C1 segment of cervical spinal cord (tissue), 14 donors: ENCODE measurements at places on chromosomes 7 and 10.

- no peak for DNase-seq
Observed at GRCh38 chr7:128410451-128410753, 620 bp upstream of the IMPDH1 start.

DNA sequence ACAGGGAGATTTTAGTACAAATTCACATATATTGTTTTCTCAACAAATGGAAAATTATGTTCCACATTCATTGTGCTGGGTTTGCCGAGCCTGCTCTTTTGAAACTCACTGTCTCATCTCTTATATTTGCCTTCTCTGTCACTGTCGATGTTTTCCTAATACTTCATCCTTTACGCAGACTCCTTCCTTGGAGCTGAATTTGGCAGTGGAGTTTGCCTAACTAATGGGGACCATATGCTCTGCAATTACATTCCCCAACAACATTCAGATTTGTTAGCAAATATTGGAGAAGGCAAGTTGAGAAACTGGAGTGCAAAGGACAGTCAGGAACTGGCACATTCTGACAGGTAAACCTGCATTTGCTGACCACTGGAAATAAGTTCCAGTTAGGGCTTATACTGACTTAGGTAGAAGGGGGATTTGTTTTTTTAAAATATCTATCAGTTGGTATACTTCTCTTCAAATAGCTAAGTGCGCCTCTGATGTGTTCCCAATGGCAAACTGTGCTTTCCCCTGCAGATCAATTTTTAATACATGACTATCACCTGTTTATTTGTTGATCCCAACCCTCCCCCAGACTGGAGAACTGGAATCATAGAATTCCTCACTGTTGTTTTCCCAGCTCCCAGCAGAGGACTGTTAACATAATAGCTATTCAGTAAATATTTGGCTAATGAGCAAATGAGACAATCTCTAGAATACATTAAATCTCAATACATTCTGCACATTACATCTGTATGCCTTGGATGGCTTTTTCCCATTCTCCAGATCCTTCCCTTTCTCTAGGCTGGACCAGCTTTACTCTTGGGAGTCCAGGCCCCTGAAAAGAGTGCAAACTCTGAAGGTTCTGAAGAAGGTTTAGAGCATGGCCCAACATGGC is 769.3 kb downstream of the KCNMA1 start:
- DNase-seq: no peak

- DNase-seq: no peak
Observed at GRCh38 chr7:151432658-151433521, 7.1 kb downstream of the CRYGN start.

DNA sequence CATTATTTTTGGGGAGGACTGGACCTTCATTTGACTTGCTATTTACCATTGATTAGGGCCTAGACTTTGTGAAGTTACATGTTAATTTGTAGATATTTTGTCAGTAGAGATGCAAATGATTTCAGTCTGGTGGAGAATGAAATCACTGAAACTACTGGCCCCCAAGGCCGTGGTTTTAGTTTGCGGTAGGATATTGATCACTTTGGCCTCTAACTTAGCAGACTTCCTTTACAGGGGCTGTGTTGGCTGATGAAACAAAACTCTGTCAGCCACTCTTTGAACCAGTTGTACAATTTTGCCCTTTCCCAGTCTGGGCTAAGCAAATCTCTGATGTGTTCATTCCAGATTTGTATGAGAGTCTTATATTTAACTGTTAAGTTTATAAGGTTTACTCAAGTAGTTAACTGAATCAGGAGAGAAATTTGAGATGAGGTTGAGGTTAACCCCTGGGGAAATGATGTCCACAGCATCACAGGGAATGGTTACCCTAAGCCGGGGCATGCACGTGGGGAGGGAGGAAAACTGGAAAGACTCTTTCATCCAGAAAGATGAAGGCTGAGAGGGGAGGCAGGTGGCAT is 105.7 kb upstream of the INSIG1 start:
- no peak for DNase-seq

DNA sequence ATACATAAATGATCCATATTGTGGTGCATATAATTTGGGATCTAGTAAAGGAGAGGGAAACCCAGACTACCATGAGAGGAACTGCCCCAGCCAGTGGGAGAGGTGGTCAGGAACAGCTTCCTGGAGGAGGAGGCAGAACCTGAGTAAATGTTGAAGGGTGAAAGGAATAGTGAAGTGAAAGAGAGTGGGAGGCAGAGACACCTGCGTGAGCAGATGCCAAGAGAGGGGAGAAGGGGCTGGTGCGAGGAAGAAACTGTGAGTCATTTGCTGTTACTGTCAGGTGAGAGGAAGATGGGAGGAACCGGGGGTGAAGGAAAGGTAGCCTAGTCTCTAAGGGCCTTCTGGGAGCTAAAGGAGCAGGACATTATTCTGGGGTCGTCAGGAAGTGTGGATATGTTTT is 294.8 kb downstream of the GRID1 start:
- no peak for DNase-seq

DNA sequence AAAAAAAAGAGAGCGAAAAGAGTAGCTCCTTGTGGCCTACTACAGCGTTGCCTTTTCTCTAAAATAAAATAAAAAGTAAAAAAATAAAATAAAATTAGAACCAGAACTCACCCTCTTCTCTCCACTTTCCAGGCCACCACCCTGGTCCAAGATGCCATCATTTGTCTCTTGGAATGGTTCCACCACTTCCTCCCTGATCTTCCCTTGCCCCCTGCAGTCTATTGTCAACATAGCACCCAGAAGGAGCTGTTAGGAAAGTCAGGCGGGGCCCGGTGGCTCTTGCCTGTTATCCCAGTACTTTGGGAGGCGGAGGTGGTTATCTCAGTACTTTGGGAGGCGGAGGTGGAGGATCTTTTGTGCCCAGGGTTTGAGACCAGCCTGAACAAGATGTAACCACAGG is 7.6 kb upstream of the GRID2IP start:
- DNase-seq: no peak

- no peak for DNase-seq
Observed at GRCh38 chr7:151732834-151733592, 143.9 kb downstream of the PRKAG2 start.
